ENCODE measurements at places on chromosomes 7 and 10.

DNA sequence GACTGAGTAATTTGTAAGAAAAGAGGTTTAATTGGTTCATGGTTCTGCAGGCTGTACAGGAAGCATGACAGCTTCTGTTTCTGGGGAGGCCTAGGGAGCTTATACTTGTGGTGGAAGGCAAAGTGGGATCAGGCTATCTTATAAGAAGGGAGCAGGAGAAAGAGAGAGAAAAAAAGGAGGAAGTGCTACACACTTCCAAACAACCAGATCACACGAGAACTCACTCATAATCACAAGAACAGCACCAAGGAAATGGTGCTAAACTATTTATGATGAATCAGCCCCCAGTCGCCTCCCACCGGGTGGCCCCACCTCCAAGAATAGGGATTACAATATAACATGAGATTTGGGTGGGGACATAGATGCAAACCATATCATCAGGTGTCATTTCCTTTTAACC is 89.1 kb upstream of the KCNMA1 start:
- DNase-seq, result no peak

- DNase-seq, result no peak
Observed at GRCh38 chr10:88388324-88388723, 194.8 kb downstream of the RNLS start.

- DNase-seq, result no peak
Observed at GRCh38 chr7:89549768-89550167, 604.5 kb upstream of the STEAP1 start.

GRCh38 chr7:45176091-45176490 is 18.5 kb downstream of the RAMP3 start:
- no peak for DNase-seq

DNA sequence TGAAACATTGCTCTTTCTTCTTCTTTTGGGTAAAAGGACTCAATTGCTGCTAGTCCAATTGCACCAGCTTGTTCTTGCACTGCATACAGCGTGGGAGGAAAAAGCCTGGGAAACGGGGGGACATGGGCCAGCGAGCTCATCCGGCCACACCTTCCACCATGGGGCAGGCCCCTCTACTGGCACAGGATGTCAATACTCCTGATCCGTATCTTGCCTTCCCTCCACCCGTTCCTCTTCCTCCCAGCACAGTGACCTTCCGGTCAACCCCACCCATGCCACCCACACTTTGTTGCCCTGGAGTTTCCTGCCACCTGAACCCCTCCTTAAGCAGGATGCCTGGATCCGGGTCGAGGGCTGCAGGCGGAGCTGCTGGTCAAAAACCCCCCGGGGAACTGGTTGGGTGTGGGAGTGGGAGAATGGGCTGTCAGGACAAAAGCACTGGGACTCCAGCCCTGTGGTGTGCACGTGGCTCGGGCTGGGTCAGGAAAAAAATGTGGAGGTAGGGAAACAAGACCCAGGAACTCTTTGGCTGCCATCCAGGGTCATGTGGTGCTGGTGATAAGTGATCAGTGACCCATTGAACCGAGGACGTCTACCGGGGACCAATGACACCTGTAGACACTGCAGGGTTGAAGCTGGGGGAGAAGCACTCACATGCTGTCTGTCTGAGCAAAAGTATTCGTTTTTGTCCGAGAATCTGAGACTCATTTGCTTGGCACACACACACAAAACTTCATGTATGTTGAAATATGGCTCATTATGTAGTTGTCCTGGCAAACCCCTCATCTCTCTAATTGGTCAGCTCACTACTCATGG is 8.1 kb downstream of the IL2RA start:
- DNase-seq, result peak; percentile 58

DNA sequence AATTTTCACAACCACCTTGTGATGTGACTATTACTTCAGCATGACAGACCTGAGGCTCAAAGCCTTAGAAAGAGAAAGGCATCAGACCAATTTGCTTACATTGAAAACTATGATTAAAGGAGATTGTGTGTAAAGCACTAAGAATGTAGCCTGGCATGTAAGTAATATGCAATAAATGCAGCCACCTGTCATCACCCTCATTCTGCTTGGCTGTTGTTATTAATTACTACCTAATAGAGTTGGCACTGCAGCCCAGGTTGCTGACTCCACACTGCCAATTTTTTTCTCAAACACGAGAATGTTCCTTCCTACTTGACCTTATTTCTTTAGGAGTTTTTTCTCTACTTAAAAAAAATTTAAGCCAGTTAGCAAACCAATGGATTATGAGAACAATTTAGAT is 61.2 kb upstream of the NPVF start:
- DNase-seq, result no peak

- no peak for DNase-seq
Observed at GRCh38 chr7:52592698-52593097, 442.7 kb upstream of the POM121L12 start.

GRCh38 chr7:13262929-13263530 is 575.6 kb downstream of the ARL4A start:
- no peak for DNase-seq

GRCh38 chr7:82675396-82675795 is 231.8 kb upstream of the CACNA2D1 start:
- no peak for DNase-seq

- DNase-seq, result no peak
Observed at GRCh38 chr7:96689414-96689813, 20.2 kb downstream of the SEM1 start.

DNA sequence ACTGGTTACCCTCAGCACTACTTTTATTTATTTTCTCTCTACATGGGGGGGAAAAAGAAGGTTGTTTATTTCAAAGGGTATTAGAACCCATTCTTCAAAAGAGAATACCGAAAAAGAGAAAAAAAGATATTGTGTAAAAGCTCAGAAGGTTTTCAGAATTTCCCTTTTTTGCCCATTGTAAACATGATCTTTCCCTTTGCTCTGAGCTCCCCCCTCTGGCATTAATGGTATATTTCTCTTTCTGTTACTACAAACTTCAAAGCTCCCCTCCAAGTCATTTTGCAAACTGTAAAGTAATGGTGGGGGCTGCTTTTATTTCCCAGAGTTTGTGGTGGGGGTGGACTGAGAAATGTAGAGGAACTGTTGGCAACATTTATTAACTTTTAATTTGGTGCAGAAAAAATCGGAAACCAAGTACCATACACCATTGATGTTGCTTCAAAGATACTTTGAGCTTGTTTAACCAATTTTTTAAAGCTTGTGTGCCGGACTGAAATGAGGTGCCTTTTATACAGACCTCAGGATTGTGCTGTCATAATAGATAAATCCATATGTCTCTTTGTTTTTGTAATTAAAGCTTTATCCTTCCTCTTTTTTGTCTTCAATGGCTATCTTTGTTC is 181.5 kb downstream of the EXOC4 start:
- no peak for DNase-seq

DNA sequence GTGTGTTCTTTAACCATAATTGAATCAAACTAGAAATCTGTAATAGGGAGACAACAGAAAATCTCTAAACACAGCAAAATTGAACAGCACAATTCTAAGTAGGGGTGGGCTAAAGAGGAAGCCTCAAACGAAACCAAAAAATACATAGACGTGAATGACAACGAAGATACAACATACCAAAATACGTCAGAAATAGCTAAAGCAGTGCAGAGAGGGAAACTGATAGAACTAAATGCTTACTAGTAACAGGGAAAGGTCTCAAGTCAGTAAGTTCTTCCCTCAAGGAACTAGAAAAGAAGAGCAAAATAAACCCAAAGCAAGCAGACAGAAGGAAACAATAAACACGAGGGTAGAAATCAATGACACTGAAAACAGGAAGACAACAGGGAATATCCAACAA is 19.1 kb downstream of the RPP38 start:
- DNase-seq, result no peak

GRCh38 chr10:36114913-36115312 is 472.8 kb upstream of the FZD8 start:
- no peak for DNase-seq

- no peak for DNase-seq
Observed at GRCh38 chr10:23199768-23200511, 7.8 kb downstream of the PTF1A start.

DNA sequence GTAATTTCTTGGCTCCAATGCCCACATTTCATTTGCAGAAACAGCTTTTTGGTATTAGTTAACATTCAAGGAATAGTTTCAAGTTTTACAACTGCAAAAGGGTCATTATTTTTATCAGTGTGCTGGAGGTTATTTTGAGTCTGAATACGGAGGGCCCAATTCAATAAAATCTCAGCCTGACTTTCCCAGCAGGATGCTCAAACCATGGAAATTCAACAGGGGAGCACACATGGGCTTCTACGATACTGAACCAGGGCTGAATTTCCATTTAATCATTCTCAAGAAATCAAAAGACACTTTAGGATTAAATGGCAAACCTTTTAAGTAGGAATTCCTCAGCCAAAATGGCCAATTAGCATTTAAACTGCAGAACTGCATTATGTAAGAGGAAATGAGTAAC is 700.9 kb upstream of the ANKRD30A start:
- no peak for DNase-seq

GRCh38 chr7:2269991-2270460 is 28.0 kb downstream of the NUDT1 start:
- DNase-seq, result no peak

GRCh38 chr7:80145780-80146422 is 11.3 kb downstream of the GNAI1 start:
- DNase-seq, result no peak

- no peak for DNase-seq
Observed at GRCh38 chr10:17413876-17414275, 40.5 kb downstream of the ST8SIA6 start.
